Right forelimb (tissue), 1 donor: ENCODE measurements at places on chromosomes 6 and 20.

DNA sequence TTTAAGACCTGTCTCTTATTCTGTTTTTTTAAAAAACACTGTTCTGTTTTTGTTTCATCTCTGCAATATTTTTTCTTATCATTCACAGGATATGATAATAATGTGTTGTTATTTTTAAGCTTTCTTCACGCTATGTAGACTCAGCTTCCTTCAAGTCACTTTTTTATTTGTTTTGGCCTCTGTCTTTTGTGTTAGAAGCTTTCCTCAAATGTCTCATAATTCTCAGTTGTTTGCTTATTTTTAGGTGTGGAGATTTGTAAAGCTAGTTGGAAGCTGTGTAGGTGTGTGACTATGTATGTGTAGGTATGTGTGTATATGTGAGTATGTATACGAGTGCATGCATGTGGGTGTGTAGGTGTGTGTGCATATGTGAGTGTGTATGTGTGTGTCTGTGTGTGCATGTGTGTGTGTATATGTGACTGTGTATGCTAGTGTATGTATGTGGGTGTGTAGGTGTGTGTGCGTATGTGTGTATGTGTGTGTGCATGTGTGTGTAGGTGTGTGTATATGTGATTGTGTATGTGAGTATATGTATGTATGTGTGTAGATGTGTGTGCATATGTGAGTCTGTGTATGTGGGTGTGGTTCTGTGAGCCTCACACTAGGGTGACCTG lies 16.3 kb upstream of the VEGFA start:
- DNase-seq, result no peak

- no peak for DNase-seq
Observed at GRCh38 chr6:41021832-41022231, 17.2 kb downstream of the UNC5CL start.

DNA sequence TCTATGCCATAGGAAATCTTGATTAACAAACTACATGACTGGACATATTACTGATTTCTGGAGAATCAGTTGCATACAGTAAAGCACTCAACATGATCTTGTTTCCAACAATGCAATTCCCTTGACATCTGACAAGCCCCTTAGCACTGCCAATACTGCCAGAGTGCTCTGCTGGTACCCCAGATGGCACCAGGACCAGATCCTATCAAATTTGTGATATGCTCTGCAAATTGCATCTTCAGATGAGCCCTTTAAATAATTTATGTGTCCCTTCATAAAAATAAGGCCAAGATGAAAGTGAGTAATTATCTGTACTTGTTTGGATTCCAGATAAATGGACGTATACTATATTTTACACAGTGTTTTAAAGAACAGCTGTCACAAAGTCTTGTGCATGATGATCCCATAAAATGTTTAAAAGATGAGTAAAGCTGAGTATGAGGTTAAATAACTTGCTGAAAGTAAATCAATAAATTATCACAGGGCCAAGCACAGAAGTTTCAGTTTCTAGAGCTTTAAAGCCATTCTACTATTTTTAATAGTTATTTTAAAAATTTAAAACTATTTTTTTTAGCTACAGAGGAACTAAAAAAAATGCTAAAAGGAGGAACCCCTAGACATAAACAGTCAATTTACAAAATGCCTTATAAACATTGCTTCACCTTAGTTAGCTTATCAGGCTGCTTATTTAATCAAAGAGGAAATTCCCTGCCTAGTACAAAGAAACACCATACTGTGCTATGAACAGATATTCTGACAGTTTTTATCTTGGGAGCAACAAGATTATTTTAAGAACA lies 42.1 kb downstream of the NUDT3 start:
- no peak for DNase-seq

DNA sequence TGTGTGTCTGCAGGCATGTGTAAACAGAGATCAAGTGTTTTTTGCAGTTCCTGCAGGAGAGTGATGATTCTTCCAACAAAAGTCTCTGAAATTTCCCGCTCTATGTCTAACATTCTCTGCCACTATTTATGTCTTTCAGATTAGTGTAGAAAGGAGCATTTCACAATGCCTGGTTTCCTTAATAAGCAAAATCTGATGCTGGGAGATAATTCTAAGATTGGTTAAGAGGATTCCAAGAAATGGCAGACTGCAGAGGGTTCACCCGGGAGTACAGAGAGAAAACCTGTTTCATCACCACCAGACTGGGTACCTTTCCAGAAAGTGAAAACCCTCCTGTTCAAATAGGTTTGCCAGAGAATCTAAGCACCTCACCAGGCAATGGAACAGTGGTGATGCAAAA lies 62.7 kb downstream of the FOXC1 start:
- no peak for DNase-seq
